Hair follicular keratinocyte (primary cell): ENCODE measurements at places on chromosomes 12 and 14. TPM values are rescaled to one million over a fixed set of nuclear protein-coding genes. Genes with fewer than 3 reads are reported as not detected.

Gene TOMM20L
- not detected in 2 replicates for total RNA-seq

Gene FAM181A
- 0.80 TPM in 1 of 2 replicates, not detected in the other for total RNA-seq

Gene ATL1
- total RNA-seq = 2.6 and 15.1 TPM in 2 replicates

Gene NKX2-1
- not detected in 2 replicates for total RNA-seq

Gene CD163
- total RNA-seq = not detected in 2 replicates

Gene MYL2
- total RNA-seq = not detected in 2 replicates

Gene C14orf132
- 0.57 and 1.1 TPM in 2 replicates for total RNA-seq

Gene PSMA6
- 188 and 247 TPM in 2 replicates for total RNA-seq

Gene PTGER2
- total RNA-seq = 0.84 and 1.2 TPM in 2 replicates

Gene MEG3
- total RNA-seq = 3.8 and 5.6 TPM in 2 replicates

Gene CEP290
- total RNA-seq = 4.0 and 10.5 TPM in 2 replicates

Gene KRT2
- not detected in 2 replicates for total RNA-seq

Gene GALNT9
- not detected in 2 replicates for total RNA-seq

Gene SAMD4A
- 10.6 TPM in 2 replicates for total RNA-seq

Gene GNG2
- 0.27 and 0.55 TPM in 2 replicates for total RNA-seq

Gene P2RX2
- not detected in 2 replicates for total RNA-seq

Gene ENDOU
- total RNA-seq = 0.04 TPM in 1 of 2 replicates, not detected in the other

Gene FAM234B
- 4.1 and 4.5 TPM in 2 replicates for total RNA-seq

Gene TSPAN11
- total RNA-seq = 0.08 TPM in 1 of 2 replicates, not detected in the other

Gene MYF6
- not detected in 2 replicates for total RNA-seq

Gene LTB4R2
- total RNA-seq = 37.0 and 42.9 TPM in 2 replicates

Gene CLECL1
- total RNA-seq = not detected in 2 replicates

Gene APOLD1
- total RNA-seq = 0.23 and 0.38 TPM in 2 replicates

Gene GMFB
- 46.1 and 56.4 TPM in 2 replicates for total RNA-seq

Gene KRT86
- 0.08 TPM in 1 of 2 replicates, not detected in the other for total RNA-seq

Gene GSKIP
- 31.0 and 31.1 TPM in 2 replicates for total RNA-seq

Gene AMDHD1
- 0.39 and 0.46 TPM in 2 replicates for total RNA-seq

Gene INHBC
- not detected in 2 replicates for total RNA-seq

Gene TUNAR
- not detected in 2 replicates for total RNA-seq

Gene ACSM4
- total RNA-seq = not detected in 2 replicates

Gene RAPGEF3
- total RNA-seq = 24.6 and 28.3 TPM in 2 replicates

Gene SLCO1B3
- total RNA-seq = not detected in 2 replicates

Gene GPR65
- 0.04 TPM in 1 of 2 replicates, not detected in the other for total RNA-seq

Gene TMEM63C
- 0.08 and 1.9 TPM in 2 replicates for total RNA-seq

Gene ZFYVE21
- total RNA-seq = 67.7 and 97.8 TPM in 2 replicates

Gene LPAR5
- 15.7 and 17.6 TPM in 2 replicates for total RNA-seq

Gene AQP2
- not detected in 2 replicates for total RNA-seq

Gene SETD3
- 53.2 and 54.1 TPM in 2 replicates for total RNA-seq

Gene PABPN1
- total RNA-seq = 34.5 and 56.2 TPM in 2 replicates

Gene KRT85
- not detected in 2 replicates for total RNA-seq

Gene ESPL1
- 7.3 and 15.2 TPM in 2 replicates for total RNA-seq

Gene EMP1
- 54.3 and 135 TPM in 2 replicates for total RNA-seq

Gene NTN4
- total RNA-seq = 5.0 and 27.5 TPM in 2 replicates

Gene FGF23
- total RNA-seq = not detected in 2 replicates

Gene PIWIL1
- total RNA-seq = under 0.01 TPM in 1 of 2 replicates, not detected in the other

Gene CLEC9A
- total RNA-seq = not detected in 2 replicates

Gene PTHLH
- 243 and 391 TPM in 2 replicates for total RNA-seq

Gene BEST3
- total RNA-seq = not detected in 2 replicates

Gene ALG10B
- total RNA-seq = 1.9 and 2.2 TPM in 2 replicates

Gene EIF2S3B
- 4.6 and 7.0 TPM in 2 replicates for total RNA-seq

Gene FAM90A1
- 0.38 TPM in 1 of 2 replicates, not detected in the other for total RNA-seq

Gene DHRS1
- total RNA-seq = 39.3 and 76.7 TPM in 2 replicates

Gene RNF212B
- total RNA-seq = not detected in 2 replicates

Gene DIO3
- not detected in 2 replicates for total RNA-seq

Gene HOTAIR
- 0.39 and 4.4 TPM in 2 replicates for total RNA-seq

Gene ASCL1
- total RNA-seq = not detected in 2 replicates

Gene KRT80
- 0.11 and 0.55 TPM in 2 replicates for total RNA-seq
